ENCODE measurements at places on chromosomes 1 and 21.

- no peak for DNase-seq
These were observed 20.2 kb upstream of the PKP1 start for GRCh38 chr1:201262963-201263608.

GRCh38 chr1:195973311-195973904 lies 634.8 kb downstream of the KCNT2 start:
- DNase-seq, result no peak

DNA sequence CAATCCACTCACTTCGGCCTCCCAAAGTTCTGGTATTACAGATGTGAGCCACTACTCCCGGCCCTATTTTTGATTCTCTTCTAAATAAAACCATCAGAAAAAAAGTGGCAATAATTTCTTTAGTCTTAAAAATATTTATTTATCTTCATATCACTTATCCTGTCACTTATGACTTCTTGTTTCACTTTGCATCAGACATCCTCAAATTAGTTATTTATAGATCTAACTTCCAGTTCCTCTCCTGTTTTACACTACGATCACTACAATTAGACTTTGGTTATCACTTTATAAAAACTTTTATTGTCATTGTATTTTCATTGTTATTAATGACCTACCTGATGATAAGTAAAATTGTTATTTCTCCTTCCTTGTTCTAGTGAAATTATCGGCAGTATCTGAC lies 783.4 kb upstream of the BRINP3 start:
- DNase-seq, result no peak

GRCh38 chr1:96926176-96926575 lies 204.6 kb downstream of the PTBP2 start:
- DNase-seq, result no peak

GRCh38 chr1:167533851-167534300 lies 15.5 kb upstream of the CD247 start:
- peak; percentile 47 for DNase-seq

DNA sequence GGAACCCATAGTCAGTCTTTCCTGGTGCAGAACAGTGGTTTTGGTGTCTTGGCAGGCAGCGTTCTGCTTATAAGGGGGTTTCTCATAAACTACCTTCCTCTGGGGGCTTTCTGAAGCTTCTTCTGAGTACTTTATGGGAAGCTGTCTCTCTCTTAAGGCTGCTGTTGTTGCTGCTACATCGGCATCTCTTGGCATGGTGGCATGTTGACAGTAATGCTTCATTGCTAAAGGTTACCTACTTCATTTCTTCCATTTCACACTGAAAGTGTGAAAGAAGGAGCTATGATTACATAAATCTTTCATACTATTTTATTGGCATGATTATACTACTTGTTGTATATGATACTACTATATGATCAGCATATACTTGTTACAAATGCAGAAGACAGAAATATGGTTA lies 6.3 kb upstream of the MAP10 start:
- DNase-seq, result no peak

DNA sequence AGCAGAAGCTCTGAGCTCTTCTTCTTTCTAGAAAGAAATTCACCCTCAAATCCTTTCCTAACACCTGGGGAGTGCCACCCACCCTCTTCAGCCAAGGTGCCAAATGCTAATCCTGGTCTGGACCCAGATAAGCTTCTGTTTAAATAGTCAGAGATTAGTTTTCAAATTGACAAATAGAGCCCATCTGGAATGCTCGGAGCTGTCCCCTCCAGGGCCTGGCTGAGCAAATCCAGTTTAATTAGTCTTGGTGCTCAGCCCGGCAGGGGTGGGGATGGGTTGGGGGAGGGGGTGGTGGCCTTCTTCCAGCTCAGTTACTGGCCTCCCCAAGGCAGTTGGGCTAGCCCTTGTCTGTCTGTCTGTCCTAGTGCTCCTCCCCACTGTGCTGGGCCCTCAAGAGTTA lies 269.5 kb downstream of the GRIK3 start:
- DNase-seq, result no peak

DNA sequence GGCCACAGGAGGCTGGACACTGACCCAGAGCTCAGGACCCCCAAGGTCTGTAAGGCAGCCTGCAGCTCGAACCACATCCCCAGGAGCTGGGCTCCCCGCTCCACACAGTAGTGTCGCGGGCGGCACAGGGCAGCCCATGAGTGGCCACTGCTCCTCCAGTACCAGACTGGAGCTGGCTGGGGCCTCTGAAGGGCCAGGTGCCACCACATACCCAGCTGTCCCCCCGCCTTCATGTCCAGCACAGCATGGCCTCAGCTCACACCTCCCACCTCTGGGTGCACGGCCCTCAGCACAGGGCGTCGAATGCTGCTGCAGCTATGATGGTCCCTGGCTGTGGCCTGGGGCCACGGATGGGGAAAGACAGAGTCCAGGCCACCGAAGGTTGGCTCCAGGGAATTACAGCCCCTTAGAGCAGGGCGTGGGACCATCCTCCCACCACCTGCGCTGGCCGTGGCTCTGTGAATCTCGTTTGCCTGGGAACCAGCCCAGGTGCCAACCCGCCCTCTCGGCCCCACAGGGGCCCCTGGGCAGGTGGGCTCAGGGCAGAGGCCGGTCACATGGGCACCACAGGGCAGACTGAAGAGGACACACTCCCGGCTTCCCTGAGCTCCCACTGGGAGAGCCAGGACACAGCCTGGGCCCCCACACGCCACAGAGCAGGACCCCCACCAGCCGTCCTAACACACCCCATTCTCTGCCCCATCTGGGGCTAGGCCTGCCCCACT lies 2.1 kb upstream of the TNFRSF4 start:
- no peak for DNase-seq

DNA sequence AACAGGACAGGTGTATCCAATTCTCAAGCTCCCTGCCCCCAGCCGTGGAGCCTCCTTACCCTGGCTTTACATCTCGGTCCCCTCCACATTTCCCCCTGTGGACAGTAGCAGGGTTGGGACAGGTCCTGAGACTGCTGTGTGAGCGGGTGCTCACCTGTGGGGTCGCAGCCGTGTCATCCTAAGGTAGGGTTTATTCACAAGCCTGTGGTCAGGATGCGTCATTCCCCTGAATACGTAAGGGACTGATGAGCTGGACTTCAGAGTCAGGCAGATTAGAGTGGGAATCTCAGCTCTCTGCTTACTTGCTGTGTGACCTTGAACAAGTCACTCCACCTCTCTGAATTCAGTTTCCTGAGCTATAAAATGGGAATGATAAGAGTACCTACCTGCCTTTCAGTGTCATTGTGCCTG lies 17.7 kb downstream of the ZNF362 start:
- no peak for DNase-seq

DNA sequence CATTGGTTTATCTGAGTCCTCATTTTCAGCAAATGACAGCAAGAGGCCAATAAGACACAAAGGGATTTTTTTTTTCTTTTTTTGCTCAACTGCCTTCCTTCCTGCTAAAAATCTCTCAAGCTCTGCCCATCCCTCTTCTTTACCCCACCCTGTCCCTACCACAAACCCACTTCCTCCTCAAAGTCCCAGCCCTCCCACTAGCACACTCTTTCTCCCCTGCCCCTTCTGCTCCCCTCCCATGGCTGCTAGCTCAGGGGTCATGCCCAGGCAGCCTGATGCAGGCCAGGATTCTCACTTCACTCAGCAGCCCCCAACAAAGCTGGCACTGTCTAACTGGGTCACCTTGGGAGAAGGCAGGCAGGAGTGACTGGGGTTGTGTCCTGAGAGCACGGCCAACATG lies 28.8 kb upstream of the PPP2R5A start:
- no peak for DNase-seq

DNA sequence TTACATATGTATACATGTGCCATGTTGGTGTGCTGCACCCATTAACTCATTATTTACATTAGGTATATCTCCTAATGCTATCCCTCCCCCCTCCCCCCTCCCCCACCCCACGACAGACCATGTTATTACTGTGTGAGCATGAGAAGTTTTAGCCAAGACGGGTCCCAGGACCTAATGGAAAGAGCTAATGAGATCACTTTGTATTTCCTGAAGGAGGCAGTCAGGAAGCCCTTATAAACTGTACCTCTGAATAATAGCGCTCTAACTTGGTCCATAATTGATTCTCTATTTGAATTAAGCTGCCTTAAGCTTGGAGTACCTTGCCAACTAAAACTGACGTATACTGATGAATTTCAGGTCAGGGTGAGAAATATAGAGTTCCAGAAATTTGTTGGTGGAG lies 4.1 kb upstream of the NEGR1 start:
- DNase-seq, result no peak

GRCh38 chr1:207463571-207463970 lies 9.4 kb downstream of the CR2 start:
- DNase-seq, result no peak

DNA sequence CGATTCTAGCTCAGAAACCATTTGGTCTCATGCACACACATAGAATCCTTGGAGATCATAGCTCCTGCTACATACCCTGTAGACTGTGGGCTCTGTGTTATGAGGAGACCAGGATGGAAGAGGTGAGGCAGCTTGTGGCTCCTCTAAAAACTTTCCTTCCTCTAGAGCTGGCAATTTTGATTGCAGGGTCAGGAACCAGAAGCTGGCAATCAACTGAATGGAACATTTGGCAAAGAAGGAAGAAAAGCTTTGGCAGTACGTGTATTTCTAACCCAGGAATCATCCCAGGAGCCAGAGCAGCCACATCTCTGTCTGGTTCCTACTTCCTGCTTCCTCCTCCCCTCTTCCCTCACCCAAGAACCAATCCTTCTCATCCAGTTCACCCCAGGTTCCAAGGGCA lies 15.7 kb downstream of the PIK3C2B start:
- DNase-seq, result no peak

DNA sequence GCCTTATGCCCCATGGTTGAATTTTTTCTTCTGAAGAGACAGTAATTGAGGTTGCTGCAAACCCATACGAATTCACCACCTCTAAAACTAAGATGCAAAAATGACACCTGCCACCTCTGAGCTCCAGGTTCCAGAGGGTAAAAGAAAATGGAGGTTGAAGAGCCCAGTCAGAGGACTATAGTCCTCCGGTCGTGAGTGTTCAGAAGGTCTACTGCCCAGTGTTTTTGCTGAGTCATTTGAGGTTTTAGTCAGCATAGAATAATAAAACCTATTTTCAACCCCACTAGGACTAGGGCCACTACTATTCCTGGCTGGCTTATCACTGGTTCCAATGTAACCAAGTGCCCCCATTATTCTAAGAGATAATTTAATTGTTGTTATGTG lies 12.9 kb upstream of the SLAMF7 start:
- no peak for DNase-seq

DNA sequence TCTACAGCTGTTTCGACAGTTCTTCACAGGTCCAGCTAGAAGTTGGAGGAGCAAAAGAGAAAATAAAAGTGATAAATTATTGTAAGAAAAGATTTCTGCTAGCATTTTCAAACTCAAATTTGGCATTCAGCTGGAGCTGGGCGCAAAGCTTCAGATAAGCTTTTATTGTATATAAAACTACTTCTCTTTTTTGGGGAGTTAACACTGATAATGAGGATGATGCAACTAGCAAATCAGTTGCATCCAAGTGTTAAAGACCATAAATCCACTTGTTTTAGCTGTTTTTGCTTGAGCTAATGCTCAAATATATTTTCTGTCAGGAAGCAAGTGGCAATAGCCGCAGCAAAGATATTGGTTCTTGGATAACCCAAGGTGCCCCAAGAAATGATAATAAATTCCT lies 127.1 kb upstream of the PKN2 start:
- no peak for DNase-seq

DNA sequence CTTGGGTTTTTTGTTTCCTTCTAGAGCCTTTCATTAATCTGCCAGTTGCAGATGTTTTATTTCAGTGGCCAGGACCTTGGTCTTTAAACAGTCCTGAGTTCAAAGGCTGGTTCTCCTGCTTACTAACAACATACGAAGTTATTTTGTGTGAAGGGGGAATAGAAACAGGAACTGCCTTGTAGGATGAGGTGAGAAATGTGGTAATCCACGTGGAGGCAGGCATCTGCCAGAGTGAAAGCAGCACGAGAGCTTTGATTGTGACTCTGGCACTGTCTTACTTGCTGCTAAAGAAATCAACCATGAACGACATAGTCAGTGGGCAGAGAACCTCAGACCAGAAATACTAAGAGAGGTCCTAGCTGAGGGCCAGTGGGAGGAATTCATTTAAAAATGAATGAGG lies 30.4 kb downstream of the TMEM63A start:
- DNase-seq, result no peak

- no peak for DNase-seq
These were observed 50.0 kb upstream of the PRELP start for GRCh38 chr1:203425663-203425975.

DNA sequence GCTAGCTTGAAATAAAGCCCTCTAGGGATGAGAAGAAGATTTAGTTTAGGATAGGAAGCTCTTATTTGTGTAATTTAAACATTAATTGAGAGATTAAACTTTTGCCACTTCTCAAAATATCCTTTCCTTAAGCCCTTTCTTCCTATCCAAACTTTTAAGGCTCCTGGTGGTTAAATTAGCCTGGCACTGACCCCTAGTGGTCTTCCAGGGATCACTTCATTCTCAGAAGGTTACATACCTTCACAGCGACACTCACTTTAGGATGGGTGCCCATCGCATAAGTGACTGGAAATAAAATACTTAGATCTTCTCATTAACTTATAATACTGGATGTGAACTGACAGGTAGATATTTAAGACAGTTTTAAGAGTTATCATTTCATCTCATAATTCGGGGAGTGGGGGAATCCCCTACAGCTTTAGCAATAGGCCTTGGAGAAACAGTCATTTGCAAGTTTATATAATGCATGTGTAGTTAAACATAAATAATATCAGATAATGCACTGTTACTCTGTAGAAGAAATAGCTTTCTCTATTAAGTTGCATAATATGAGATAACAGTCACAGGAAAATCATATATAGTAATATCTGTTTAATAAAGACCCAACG lies 7.4 kb downstream of the LHX9 start:
- no peak for DNase-seq

DNA sequence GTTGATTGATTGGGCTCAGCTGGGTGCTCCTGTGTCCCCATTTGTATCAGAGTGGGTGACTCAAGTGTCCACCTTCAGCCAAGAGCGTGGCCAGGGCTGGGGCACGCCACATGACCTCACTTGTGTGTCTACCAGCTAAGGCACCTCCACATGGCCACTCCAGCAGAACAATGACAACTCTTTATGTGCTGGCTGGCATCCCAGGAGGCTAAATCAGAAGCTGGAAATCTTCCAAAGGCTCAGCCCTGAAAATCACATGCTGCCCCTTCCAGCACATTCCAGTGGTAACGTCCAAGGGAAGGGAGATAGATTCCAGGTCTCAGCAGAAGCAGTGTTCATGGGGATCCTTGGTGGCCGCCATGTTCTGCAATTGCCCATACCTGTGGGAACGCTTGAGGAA lies 585.5 kb downstream of the AJAP1 start:
- DNase-seq, result no peak

- DNase-seq, result no peak
These were observed 186.7 kb downstream of the C1orf94 start for GRCh38 chr1:34363447-34363846.

GRCh38 chr1:19646377-19647319 lies 2.5 kb downstream of the NBL1 start:
- no peak for DNase-seq
